ENCODE measurements at places on chromosomes 5 and 9.

DNA sequence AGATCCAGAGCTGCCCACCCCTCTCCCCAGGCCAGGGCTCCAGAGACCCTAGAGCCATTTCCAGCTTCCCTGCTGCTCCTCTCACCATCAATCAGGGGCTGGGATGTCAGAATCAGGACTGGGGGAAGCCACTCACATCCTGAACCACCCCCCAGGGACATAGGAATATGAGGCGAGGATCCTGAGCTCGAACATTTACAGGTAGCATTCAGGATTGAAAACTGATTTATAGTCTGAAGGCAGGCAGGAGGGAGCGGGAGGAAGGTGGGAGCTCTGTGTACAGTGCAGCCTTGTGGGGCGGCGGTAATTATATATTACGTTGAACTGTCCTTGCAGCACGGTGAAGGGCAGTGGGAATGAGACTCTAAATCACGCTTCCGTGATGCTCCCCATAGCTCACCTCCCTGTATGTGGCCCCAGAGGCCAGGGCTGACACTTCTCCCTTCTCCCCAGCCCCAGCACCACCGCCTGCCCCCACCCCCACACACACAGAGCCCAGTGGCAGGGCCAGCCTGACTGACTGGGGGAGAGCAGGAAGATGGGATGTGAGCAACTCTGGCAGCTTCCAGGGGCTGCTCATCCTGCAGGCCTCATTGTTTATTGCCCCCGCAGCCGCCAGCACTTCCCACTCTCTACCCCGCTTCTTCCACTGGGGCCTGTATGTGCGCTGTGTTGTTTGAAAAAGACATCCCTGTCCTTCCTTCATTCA lies 76.0 kb upstream of the HSPA9 start:
- no peak for DNase-seq

DNA sequence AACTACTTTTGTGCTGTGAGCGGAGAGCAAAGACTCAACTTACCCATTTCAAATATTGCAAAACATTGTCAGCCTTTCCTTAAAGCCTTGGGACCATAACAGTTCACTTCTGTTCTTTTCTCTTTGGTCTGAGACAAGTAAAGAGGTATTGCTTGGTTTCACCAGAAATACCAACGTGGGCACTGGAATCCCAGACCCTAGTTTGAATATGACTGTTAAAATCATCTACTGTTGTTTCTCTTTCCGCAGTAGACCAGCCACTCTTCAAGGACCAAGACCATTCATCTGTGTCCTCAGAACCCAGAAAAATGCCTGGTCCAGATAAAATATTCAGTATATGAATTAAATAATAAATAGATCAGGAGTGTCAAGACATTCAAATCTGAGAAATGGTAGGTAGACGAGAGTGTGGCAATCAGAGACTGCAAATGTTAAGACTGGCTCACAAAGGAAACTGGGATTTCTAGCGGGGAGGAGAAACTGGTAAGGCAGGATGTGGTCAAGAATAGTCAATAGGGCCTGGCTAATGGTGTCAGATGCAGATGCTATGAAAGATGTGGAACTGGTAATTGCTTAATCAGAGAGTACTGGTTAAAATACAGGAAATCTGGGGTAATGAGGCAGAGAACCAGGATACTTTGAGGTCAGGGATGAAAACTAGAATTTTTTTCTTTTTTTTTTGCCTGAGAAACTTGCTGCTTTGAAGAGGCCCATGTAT lies 82.1 kb upstream of the IL33 start:
- no peak for DNase-seq

GRCh38 chr5:88785746-88786565 lies 97.0 kb downstream of the MEF2C start:
- DNase-seq, result no peak

DNA sequence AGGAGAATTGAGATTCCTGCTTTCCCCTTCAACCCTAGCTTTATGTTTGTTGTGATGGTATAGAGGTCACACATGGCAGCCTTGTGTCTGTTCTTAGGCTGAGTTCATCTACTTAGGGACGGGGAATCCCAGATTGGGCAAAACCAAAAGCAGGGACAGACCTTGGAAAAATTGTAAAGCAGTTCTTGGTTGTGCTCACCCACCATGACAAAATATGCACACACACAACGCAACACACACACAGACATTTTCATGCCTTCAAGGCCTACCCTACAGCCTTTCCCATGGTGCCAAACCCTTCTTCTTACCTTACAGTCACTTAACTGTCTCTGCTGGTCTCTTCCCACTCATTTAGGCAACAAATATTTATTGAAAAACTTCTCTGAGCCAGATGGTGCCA lies 14.8 kb downstream of the PCDHGC5 start:
- DNase-seq, result no peak

DNA sequence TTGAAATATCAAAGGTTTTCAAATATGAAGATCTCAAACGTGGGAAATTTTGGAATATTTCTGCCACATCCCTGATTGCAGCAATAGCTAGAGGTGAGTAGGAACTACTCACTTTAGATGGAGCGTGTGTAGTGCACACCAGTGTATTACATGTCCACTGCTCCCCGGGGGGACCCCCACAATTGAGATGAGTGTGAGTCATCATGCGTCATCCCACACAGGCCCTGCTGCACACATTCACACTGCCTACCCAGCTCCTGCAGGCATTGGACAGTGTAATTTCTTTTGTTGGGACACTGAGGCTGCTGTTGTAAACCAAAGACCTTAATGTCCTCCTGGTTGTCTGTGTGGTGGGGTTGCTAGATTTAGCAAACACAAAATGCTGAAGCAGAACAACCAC lies 280.0 kb downstream of the GAS1 start:
- DNase-seq, result no peak

GRCh38 chr9:33165263-33166151 lies 1.6 kb downstream of the B4GALT1 start:
- no peak for DNase-seq

Measured in stimulated activated CD4-positive, alpha-beta T cell treated with anti-CD3 and anti-CD28 coated beads, Interleukin-1b, Interleukin-23, amount 100 ng/mL, for 4 hours (primary cell).